HT1080 (cell line): ENCODE measurements at places on chromosomes 5 and 9.

GRCh38 chr9:114069476-114070187 lies 8.5 kb downstream of the AMBP start:
- no peak for DNase-seq

GRCh38 chr5:55620766-55621160 lies 86.0 kb upstream of the PLPP1 start:
- DNase-seq: no peak

DNA sequence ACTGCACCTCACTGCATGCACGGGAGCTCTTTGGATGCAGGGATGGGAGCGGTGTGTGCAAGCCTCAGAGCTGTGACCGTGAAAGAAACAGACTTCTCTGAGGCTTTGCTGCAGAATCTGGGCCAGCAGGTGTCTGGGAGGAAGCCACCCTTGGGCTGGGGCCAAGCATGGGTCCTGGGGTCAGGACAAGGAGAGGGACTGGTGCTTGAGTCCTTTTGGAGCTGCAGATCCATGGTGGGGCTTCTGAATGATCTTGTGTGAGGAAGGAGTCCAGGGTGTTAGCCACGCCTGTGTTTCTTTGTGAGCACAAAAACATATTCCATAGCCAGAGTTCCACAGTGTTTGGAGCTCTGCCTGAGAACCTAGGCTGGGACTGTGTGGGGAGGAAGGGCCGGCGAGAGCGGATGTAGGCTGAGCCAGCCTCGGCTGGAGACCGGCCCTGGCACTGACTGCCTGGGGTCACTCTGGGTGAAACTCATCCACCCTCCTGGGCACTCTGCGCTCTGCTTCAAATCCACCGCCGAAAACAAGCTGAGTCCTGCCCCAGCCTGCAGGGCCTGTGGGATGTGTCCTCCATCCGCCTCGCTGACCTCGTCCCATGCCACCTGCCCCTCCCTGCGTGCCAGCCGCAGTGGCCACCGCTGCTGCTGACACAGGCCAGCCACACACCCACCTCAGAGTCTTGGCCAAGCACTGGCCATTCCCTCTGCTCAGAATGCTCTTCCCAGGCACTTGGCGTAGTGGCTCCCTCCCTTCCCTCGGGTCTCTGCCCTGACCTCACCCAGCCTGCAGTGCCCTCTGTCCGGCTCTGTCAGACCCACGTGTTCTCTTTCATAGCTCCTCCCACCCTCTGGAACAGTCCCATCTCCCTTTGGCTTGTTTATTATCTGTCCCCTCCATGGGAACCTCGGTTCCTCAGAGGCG lies 26.7 kb downstream of the ERGIC1 start:
- DNase-seq: no peak

- DNase-seq: peak; percentile 74
Measured at GRCh38 chr5:150783422-150783928, 4.9 kb downstream of the SMIM3 start.

- no peak for DNase-seq
Measured at GRCh38 chr5:92909602-92909962, 671.4 kb downstream of the NR2F1-AS1 start.

DNA sequence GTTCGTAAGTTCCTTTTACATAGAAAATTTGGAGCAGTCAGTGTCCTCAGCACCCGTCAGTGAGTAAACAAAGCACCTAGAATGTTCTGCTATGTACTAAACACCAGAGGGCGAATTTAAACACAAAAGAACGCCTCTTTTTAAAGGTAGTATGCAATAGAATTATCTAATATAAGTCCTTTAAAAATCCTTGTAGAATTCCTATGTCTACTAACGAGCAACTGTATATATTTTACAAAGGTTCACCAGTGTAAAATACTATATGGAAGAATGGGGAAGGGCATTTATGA lies 499 bp upstream of the TMEM232 start:
- DNase-seq: no peak

- DNase-seq: no peak
Measured at GRCh38 chr5:68315679-68316271, 100.2 kb downstream of the PIK3R1 start.

DNA sequence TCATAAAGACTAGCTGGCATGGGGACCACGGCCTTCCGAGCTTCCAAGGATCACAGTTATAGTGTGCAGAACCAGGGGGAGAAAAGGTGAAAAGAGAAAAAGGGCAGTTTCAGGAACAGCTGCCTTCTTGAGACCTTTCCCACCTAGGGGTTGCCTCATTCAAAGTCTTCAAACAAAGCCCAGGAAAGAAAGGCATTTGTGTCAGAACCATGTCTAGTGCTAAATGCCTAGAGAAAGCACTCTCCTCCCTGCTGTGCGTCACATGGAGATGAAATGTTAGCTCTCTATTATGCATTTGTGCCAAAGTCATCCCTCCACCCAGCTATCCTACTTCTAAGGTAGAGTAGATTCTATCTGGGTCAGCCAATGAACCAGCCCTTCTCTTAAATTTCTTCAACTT lies 1037.3 kb upstream of the WWC1 start:
- DNase-seq: no peak

DNA sequence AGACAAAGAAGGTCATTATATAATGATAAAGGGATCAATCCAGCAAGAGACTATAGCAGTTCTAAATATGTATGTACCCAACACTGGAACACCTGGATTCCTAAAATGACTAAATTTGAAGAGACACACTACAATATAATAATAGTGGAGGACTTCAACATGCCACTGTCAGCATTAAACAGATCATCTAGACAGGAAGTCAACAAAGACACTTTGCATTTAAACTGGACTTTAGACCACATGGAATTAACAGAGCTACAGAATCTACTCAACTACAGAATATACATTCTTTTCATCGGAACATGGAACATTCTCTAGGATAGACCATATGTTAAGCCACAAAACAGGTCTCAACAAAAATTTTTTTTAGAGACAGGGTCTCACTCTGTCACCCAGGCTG lies 58.3 kb upstream of the TLX3 start:
- no peak for DNase-seq

DNA sequence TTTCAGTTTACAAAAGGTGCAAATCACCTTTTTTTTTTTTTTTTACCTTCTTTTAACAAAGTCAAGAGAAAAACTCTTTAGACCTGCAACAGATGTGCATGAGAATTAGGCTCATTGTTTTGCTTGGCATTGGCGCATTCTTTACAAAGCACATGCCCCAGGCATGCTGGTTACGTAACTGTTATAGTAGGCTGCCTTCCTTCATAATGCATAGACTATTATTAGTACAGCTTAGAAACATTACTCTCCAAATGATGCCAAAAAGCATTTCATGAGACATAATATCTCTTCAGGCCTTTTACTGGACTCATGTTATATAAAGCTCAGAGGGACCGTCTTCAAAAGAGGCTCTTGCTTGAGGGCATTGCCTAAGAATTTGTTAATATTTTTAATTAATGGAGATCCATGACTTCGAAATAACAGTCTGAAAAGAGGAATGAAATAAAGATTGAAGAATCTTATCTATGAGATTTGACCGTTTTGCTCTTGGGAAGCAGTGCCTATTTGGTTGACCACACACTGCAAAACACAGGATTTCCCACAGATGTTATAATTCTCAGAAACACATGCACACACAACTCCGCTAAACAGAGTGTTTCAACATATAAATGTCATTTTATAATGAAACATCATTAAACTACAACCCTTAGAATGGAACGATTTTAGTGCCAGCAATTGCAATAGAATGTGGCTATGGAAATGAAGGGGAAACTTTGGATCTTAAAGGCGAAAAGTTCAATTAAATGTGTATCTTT lies 478.7 kb downstream of the PRR16 start:
- DNase-seq: no peak

DNA sequence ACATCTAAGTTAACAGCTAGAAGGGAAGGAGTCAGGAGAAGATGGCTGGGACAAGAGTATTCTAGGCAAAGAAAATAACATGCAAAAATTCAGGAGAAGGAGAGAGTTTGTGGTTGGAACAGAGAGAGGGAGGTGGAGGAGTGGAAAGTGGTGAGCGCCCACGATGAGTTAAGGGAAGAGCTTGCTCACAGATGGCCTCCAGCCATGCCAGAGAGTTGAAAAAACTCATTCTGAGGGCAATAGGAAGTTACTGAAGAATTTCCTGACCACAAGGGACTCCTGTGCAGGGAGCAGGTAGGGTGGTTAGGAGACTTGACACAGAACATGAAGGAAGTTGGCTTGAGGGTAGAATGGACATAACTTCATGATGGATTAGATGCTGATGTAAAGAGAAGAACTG lies 159.7 kb downstream of the DOCK2 start:
- DNase-seq: peak; percentile 46
